ENCODE measurements at places on chromosomes 12 and 14. TPM values are rescaled to one million over a fixed set of nuclear protein-coding genes. Genes with fewer than 3 reads are reported as not detected.
A peak's percentile ranks its signal among the peaks of the same experiment; 100 is the strongest.

SERPINA10 gene
- not detected for total RNA-seq

DNA sequence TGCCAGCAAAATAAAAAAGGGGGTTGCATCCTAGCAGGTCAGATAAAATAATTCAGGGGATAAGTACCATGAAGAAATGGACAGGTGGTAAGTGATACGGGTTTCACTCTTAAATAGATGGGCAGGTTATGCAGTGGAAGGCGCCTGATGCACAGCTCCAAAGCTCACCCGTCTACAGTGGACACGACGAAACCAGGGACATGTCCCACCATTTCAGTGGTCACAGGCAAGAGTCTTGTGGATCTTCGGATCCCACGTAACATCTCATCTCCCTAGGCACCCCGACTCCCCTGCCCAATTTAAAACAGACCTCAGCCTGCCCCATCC is 60.5 kb downstream of the DDX51 start:
- DNase-seq, result no peak

- DNase-seq, result no peak
Measured at GRCh38 chr12:108394196-108394595, 55.1 kb upstream of the CMKLR1 start.

- DNase-seq, result peak; percentile 93
Measured at GRCh38 chr14:49999146-49999761, 106.4 kb downstream of the ARF6 start.
